ENCODE measurements at places on chromosomes 11 and 22.

DNA sequence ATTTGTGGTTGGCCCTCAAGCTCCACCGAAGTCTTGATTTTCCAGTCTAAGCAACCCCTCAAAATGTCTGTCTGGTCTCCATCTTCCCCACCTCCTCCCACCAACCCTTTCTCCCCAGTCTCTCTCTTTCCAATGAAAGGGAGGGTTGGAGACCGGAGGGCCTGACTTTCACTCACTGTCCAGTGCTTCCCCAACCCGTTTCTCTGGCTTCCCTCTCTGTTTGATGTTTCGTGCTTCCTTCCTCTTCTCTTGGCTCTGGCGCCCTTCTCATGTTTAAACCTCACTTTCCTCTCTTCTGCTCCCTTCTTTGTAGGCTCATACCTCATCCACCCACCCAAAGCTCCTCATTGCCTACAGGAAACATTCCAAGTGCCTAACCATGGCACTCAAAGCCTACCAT lies 11.1 kb upstream of the VPS37C start:
- no peak for DNase-seq

DNA sequence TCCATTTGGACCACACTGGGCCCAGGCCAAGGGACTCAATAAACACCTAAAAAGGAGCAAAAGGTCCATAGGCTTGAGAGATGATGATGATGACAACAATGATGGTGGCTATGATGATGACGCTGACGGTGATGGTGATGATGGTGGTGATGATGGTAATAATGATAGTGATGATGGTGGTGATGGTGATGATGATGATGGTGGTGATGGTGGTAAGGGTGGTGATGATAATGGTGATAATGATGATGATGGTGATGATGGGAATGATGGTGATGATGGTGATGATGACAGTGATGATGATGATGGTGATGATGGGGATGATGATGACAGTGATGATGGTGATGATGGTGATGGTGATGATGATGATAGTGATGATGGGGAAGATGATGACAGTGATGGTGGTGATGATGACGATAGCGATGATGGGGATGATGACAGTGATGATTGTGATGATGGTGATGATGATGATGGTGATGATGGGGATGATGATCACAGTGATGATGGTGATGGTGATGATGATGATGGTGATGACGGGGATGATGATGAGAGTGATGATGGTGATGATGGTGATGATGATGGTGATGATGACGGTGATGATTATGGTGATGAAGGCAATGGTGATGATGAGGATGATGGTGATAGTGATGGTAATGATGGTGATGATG lies 7.1 kb upstream of the RASD2 start:
- DNase-seq, result no peak

DNA sequence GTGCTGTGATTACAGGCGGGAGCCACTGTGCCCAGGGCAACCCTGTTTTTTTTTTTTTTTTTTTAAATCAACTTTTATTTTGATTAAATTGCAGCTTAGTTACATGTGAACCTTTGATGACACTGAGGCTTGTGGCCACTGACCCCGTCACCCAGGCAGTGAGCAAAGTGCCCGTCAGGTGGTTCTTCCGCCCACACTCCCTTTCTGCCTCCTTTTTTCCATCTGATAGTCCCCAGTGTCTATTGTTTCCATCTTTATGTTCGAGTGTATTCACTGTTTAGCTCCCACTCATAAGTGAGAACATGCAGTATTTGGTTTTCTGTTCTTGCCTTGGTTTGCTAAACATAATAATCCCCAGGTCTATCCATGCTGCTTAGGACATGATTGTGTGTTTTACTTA lies 110.9 kb upstream of the GRK3 start:
- no peak for DNase-seq

GRCh38 chr22:23168391-23169042 lies 11.8 kb upstream of the BCR start:
- no peak for DNase-seq

DNA sequence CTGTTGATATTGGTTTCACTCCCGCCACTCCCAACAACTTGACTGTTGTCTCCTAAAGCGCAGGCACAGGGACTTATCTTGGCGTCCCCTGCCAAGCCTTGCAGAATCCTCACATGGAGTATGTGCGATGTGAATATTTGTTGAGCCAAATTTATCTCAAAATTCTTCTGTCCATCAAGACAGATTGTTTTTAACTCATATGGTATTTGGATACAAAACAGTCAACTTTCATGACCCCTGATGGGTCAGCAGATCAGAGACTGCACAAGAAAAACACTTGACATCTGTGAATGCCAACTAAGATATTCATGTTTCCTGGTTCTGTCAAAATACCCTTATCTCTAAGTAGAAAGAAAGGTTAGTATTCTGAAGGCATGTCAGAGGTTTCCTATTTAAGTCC lies 221.7 kb upstream of the BLID start:
- DNase-seq, result no peak

DNA sequence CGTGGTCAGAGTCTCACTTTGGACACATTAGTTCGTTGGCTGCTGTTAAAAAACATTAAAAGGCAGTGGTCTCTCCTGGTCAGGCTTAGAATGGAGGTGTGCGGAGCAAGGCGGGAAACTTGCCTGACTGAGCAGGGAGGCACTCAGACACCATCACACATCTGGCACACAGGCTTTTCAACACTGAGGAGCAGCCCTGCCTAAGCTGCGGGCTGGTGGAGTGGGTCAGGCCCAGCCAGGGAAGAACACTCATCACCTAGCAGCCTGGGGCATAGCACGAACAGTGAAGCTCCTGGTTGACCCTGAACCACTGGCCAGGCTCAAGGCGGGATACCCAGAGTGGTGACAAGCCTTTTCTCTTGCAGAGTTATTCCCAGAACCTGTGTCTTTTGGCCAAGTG lies 4.2 kb downstream of the KAT5 start:
- no peak for DNase-seq

GRCh38 chr11:45248501-45249011 lies 37.6 kb downstream of the SYT13 start:
- DNase-seq, result no peak

GRCh38 chr22:33605221-33605620 lies 315.1 kb downstream of the LARGE1 start:
- DNase-seq, result no peak

GRCh38 chr22:40966726-40967085 lies 15.5 kb downstream of the RBX1 start:
- DNase-seq, result no peak

GRCh38 chr11:121421149-121421901 lies 30.8 kb upstream of the SORL1 start:
- no peak for DNase-seq

- no peak for DNase-seq
Measured at GRCh38 chr11:110200241-110200640, 96.2 kb downstream of the RDX start.

DNA sequence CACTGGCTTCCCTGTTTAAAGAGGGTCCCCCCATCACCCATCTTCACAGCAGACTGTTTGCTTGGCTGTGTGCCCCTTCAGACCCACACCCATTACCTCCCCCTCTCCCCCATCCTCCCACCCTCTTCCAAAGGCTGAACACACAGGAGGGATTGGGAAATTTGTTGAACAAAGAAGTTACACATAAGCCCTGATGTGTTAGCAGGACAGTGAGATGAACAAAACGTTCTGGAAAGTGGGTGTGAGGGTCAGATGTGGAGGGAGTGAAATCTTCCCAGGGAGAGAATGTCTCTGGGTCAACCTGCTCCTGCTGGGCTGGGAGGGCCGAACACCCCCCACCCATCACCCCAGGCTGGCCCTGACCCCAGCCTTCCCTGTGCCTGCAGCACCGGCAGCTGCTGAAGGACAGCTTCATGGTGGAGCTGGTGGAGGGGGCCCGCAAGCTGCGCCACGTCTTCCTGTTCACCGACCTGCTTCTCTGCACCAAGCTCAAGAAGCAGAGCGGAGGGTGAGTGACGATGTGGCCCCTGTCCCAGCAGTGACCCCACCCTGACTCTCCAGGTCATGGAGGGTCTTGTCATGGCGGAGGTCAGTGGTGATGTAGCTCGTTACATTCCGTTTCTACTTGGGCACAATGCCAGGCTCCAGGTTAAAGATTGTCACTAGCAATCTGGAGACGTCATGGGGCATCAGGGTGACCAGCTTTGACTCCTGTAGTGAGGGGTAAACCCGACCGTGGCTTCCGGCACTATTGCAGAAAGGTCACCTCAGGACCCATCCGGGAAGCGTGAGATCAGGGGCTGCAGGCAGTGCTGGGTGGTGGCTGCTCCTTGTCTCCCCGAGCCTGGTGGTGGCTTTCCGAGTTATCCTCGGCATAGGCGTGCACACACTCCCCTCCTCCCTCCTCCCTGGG lies 103.5 kb downstream of the BCR start:
- DNase-seq, result no peak

DNA sequence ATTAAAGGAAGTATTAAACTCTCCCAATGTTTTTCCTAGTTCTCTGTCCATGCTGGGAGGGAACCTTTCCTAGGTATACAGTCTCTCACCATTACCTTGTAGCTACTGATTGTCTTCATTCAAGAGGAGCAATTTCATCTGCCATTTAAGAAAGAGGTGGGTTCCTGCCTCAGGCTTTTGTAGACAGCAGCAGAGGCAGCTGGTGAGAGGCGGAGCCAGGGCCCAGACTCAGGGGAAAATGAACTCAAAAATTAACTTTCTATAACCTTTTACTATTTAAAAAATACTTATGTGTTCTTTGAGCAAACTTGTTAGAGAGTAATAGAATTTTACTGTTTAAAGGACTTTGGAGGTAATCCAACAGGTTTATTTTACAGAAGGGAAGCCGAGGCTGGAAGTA lies 133.0 kb downstream of the SNX19 start:
- DNase-seq, result no peak

- no peak for DNase-seq
Measured at GRCh38 chr22:42670921-42671709, 21.9 kb upstream of the CYB5R3 start.

DNA sequence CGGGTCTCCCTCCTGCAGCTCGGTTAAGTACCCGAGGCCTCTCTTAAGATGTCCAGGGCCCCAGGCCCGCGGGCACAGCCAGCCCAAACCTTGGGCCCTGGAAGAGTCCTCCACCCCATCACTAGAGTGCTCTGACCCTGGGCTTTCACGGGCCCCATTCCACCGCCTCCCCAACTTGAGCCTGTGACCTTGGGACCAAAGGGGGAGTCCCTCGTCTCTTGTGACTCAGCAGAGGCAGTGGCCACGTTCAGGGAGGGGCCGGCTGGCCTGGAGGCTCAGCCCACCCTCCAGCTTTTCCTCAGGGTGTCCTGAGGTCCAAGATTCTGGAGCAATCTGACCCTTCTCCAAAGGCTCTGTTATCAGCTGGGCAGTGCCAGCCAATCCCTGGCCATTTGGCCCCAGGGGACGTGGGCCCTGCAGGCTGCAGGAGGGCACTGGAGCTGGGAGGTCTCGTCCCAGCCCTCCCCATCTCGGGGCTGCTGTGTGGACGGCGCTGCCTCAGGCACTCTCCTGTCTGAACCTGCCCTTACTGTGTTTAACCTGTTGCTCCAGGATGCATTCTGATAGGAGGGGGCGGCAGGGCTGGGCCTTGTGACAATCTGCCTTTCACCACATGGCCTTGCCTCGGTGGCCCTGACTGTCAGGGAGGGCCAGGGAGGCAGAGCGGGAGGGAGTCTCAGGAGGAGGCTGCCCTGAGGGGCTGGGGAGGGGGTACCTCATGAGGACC lies 25.0 kb downstream of the FADS3 start:
- no peak for DNase-seq

- DNase-seq, result no peak
Measured at GRCh38 chr22:16845465-16845864, 20.3 kb upstream of the XKR3 start.

DNA sequence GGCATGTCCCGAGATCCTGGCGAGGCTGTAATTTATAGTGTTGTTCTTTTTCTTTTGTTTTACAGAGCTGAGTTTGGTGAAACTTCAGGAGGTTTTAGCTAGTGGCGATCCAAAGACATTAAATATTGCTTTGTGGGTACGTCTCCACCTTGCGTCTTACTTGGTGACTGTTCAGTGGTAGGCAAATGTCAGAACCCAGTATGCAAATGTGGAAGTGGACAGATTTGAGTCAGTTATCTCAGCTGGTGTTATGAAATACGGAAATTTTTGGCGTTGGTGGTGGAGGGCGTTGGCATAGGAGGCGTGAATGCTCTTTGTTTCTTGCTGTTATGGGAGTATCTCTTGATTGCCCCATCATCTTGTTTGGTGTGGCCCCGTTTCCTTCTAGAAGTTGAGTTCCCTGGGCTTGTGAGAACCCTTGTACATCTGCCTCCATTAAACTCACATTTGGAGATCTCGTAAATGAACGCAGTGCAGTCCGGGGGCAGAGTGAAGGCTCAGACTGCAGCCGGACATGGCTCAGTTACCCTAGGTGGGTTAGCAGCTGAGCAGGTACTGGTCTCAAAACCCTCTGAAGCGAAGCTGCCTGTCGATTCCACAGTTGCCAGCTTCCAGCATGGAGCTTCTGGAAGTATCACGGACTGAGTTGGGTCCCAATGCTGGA lies 39.9 kb downstream of the PTPRJ start:
- DNase-seq, result no peak

GRCh38 chr11:117179048-117179999 lies 781 bp downstream of the SIDT2 start:
- no peak for DNase-seq

GRCh38 chr11:66933531-66933930 lies 24.7 kb downstream of the PC start:
- DNase-seq, result no peak

GRCh38 chr11:69110451-69110850 lies 45.3 kb upstream of the SMIM38 start:
- no peak for DNase-seq

- no peak for DNase-seq
Measured at GRCh38 chr22:19448076-19448607, 631 bp upstream of the C22orf39 start.

GRCh38 chr11:117523680-117524079 lies 196.0 kb downstream of the CEP164 start:
- no peak for DNase-seq

- no peak for DNase-seq
Measured at GRCh38 chr11:117826190-117826570, 1.6 kb upstream of the FXYD2 start.

- DNase-seq, result no peak
Measured at GRCh38 chr11:28296426-28296825, 188.2 kb downstream of the METTL15 start.

DNA sequence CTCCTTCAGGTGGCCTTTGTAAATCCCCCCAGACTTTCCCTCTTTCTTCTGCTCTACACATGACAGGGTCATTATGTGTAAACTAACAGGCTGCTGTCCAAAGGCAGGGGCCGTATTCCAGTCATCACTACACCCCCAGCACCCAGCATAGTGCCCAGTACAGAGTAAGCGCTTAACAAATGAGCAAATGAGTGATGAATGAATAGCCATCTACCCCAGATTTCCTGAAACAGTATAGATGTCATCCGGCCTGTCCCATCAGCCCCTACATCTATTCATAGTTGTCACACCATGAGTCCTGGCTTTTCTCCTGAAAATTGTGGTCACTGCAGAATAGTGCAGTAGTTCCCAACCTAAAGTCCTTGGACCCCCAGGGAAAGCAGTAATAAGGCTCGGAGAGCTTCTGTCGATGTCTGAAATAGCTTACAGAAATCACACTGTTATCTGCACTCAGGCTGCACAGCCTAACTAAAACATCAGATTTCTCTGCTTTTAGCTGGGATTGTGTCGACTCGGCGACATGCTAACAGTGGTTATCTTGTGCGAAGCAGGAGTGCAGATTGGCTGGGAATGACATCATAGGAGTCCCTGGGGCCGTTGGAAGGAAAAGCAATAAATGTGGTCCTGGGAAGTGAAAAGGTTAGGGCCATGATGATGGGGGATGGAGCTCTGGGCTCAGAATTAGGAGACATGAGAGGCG lies 143.8 kb upstream of the NECTIN1 start:
- DNase-seq, result no peak

Measured in amniotic stem cell (primary cell).